ENCODE measurements at places on chromosomes 1 and 21. TPM values are rescaled to one million over a fixed set of nuclear protein-coding genes. Genes with fewer than 3 reads are reported as not detected.

The CDC42 gene
- total RNA-seq: 791 TPM

The TRAF3IP3 gene
- total RNA-seq: 92.5 TPM

The TDRD5 gene
- 0.10 TPM for total RNA-seq

The ESRRG gene
- 0.10 TPM for total RNA-seq

The TMEM39B gene
- total RNA-seq: 2.9 TPM

The TRIM17 gene
- 0.42 TPM for total RNA-seq

The TMEM125 gene
- total RNA-seq: 0.10 TPM

The ALX3 gene
- total RNA-seq: not detected

The MATN1 gene
- total RNA-seq: 1.6 TPM

The NADK gene
- 28.1 TPM for total RNA-seq

The PRAMEF10 gene
- not detected for total RNA-seq

The MX2 gene
- 32.6 TPM for total RNA-seq

The CA6 gene
- total RNA-seq: 0.63 TPM

The SLC9C2 gene
- total RNA-seq: not detected

The SLC27A3 gene
- 7.5 TPM for total RNA-seq

The CRYAA gene
- total RNA-seq: not detected

The TSTD1 gene
- total RNA-seq: 37.0 TPM

The SYTL1 gene
- total RNA-seq: 44.3 TPM

The CD84 gene
- total RNA-seq: 33.4 TPM

The C1orf87 gene
- not detected for total RNA-seq

The S100A7A gene
- not detected for total RNA-seq

The GJC2 gene
- total RNA-seq: 0.84 TPM

The MAP3K21 gene
- 2.4 TPM for total RNA-seq

The PDE9A gene
- total RNA-seq: 3.0 TPM

The HSPB7 gene
- not detected for total RNA-seq

The PRRC2C gene
- 179 TPM for total RNA-seq

The CELSR2 gene
- total RNA-seq: 1.4 TPM

The OR2T35 gene
- 0.42 TPM for total RNA-seq

The NBPF4 gene
- not detected for total RNA-seq

The SOX13 gene
- 0.42 TPM for total RNA-seq

The IVL gene
- not detected for total RNA-seq

The CYP4B1 gene
- not detected for total RNA-seq

The ILDR2 gene
- 1.5 TPM for total RNA-seq

The NBPF6 gene
- not detected for total RNA-seq

The SPRR2D gene
- total RNA-seq: not detected

The MAPKAPK2 gene
- 69.8 TPM for total RNA-seq

The SPRR3 gene
- total RNA-seq: not detected

The SRSF11 gene
- 258 TPM for total RNA-seq

The CTSS gene
- 1,898 TPM for total RNA-seq

The ZYG11A gene
- total RNA-seq: 0.31 TPM

The TFAP2E gene
- 0.52 TPM for total RNA-seq

The SLAMF9 gene
- total RNA-seq: 0.63 TPM
